Activated effector memory CD4-positive, alpha-beta T cell treated with anti-CD3 and anti-CD28 coated beads, Interleukin-2, amount 50 U/mL, for 16 hours (primary cell): ENCODE measurements at places on chromosomes 12 and 14.

- DNase-seq, result no peak
Measured at GRCh38 chr12:97466000-97466399, 3.4 kb downstream of the RMST start.

- no peak for DNase-seq
Measured at GRCh38 chr12:3427956-3428355, 63.0 kb upstream of the PRMT8 start.

DNA sequence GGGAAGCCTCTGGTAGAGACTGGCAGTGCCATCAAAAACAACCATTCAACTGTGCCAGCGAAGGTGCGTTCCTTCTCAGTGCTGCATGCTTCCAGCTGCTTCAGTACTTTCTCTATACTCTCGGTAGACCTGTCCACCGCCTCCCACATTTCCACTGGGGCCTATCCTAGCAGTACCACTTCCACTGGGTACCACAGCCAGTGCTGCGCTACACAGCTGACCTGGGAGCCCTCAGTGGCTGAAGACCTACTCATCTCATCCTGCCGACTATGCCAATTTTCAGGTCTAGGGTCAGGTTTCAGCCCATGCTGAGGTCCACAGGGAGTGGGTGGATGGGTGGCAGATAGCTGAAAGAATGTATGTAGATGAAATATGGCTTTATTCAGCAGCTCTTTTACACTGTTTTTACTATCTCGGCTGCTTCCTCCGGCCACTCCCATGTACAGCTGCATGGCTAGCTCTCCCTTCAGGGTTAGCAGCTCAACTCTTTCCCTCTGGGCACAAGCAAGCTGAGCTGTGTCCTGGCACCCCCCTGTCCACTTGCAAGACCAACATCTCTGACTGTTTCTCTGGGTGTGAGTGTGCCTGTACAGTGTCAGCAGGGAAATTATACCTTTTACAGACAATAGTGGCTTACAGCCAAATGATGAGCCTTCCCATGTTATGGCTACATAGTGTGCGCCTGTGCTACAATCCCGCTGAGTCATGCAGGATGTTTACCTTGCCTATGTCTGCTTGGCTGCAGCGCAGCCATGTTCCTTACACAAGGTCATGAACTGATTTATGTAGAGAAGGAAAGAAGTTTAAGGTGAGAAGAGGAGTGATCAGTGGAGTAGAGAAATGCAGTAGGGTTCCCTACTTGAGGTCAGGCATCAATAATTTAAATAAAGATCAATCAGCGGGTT lies 125.7 kb upstream of the DDHD1 start:
- DNase-seq, result no peak

- DNase-seq, result peak; percentile 82
Measured at GRCh38 chr14:106694638-106695393, 1168.4 kb downstream of the TMEM121 start.

DNA sequence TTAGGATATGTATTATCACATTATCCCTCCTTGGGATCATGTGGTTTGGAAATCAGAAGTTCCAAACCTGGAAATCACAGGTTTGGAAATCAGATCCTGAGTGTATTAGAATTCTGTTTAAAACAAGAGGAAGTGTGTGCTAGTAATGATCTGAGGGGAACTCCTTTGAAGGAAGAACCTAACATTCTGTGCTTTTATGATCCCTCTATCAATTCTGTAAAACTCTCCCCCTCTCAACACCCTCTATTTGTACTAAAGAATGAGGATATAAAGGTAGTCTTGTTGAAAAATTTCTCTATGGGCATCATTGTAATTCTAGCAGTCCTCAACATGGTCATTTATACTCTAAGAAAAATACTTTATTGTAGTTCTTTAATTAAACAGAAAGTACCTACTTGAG lies 97.4 kb downstream of the SRGAP1 start:
- no peak for DNase-seq

- DNase-seq, result no peak
Measured at GRCh38 chr12:132159555-132160003, 15.3 kb downstream of the NOC4L start.

DNA sequence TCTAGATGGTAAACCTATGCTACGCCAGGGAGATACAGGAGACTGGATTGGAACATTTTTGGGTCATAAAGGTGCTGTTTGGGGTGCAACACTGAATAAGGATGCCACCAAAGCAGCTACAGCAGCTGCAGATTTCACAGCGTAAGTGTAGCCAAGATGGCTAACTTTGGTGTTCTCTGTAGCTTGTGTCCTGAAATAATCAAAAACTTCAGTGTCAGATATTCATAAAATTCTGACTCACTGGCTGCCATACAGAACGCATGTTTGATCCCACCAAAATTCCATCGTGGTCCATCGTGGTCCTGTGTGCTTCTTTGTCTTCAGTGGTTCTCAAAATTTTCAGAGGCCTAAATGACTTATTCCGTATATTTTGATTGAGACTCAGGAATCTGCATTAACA lies 1.3 kb downstream of the STRAP start:
- DNase-seq, result no peak

GRCh38 chr12:124452576-124453331 lies 114.7 kb downstream of the NCOR2 start:
- peak; percentile 61 for DNase-seq

DNA sequence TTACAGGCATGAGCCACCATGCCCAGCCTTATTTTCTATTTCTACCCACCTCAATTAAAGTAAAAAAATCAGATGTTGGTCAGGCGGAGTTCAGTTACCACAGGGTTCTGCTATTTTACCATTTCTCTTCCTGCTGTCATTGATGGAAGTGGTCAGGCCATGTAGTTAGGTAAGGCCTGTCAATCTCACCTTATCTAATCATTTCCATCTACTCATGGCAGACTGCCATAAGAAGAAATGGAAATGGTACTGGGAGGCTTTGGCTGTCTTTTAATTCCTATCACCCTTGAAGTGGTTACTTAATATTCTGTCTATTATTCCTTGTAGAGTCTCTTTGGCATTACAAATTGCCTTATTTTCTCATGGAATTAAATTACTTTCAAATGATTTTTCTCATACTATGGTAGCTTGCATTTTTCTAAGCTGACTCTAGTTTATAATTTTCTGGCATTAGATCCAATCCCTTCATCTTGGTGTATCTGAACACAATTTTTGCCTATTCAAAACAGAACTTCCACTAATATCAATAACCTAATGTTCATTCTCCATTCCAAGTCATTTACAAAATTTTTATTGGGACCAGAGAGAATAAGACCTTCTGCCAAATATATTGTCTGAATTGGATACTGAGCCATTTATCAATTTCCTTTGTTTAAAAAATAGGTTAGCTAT lies 198.7 kb downstream of the DACT1 start:
- DNase-seq, result no peak

DNA sequence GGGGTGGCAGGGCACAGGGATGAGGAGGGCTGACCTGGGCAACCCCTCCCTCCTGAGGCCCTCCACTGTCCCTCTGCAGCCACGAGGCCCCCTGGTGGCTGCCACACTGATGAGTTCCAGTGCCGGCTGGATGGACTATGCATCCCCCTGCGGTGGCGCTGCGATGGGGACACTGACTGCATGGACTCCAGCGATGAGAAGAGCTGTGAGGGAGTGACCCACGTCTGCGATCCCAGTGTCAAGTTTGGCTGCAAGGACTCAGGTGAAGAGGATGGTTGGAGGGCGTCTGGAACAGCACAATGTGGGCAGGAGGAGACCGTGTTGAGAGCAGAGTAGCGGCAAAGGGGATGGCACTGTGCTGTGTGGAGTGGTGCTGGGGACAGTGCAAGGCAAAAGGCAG lies 25.7 kb upstream of the LRP1-AS start:
- no peak for DNase-seq

DNA sequence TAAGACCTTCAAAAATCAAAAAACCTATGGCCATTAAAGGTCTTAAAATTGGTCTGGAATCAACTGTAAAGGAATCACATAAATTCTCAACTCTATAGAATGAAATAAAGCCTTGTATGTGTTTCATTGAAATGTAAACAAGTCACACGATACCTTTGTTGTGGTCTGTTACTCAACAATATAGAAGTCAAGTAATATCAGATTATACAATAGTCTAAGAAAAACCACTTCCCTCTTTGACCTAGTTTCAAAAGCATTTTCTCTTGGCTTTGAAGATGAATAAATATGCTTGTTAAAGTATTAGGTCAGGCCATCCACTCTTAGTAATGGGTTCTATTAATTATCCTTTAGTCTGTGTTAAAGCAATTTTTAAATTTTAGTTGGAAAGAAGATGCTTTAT lies 79.8 kb upstream of the DIO2 start:
- DNase-seq, result no peak

- DNase-seq, result no peak
Measured at GRCh38 chr12:95862038-95862437, 3.3 kb downstream of the SNRPF start.

GRCh38 chr12:59452746-59453145 lies 143.1 kb upstream of the SLC16A7 start:
- DNase-seq, result no peak

GRCh38 chr12:12745576-12746211 lies 28.5 kb downstream of the CDKN1B start:
- no peak for DNase-seq

GRCh38 chr12:31807773-31808097 lies 78.9 kb upstream of the AMN1 start:
- no peak for DNase-seq

DNA sequence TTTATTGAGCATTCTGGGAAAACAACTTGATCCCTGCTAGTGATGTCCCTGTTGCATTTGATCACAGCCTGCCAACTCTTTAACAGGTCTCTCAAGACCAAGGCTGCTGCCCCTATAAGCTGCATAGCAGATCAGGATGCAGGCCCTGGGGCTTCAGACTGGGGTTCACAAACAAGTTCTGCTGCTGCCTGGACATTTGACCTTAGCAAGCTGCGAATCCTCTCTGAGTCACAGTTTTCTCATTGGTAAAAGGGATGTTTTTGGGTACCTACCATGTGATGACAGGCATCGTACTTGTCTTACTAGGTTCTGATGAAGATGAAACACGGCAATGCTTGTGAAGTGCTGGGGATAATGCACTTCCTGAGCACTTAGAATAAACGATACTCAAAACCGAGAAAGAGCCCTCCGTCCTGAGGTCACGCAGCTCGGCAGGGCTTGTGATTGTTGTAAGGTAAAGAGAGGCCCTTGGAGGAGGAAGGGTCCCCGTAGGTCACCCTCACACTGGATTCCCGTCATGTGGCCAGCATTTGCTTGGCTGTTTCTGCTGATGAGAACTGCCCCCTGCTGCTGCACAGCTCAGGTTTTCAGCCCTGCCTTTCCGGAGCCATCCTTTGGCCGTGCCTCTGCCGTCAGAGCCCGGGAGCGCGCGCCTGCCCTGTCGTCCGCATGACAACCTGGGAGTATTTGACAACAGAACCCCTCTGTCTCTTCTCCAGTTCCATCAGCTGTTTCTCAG lies 39.1 kb downstream of the TSPAN9 start:
- no peak for DNase-seq

DNA sequence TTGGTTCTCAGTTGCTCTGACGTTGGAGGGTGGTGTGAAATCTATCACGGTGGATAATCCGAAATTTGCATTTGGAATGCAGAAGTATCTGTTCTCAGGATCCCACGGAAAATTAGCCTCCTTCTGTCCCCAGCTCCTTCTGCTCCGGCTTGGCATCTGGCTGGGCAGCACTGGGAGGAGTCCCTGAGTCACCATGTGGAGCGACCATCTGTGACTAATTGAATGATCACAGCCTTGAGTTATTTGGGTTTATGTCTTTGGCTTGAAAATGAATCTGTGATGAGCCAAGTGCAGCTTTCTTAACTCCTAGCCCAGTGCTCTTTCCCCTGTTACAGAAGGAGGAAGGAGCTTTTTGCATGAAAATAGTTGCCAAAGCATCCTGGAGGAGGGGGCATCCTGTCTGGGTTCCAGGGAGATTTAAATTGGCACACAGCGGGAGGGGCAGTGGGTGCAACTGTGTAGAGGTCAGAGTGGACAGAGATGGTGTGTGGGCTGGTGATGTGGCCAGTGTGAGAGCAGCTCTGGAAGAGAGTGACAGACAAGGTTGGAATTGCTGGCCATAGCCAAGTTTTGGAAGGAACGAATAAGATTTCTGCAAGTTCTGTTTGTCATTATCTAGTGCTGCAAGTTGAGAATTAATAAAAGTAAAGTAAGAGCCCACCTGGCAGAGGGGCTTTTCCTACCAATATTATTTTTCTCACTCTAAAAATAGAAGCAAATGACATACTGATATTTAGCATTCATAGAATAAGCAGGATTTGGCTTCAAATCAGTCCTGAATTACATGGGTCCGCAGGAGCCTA lies 74.4 kb downstream of the SLC24A4 start:
- no peak for DNase-seq

- DNase-seq, result no peak
Measured at GRCh38 chr12:113473942-113474341, 2.3 kb upstream of the LHX5 start.

- no peak for DNase-seq
Measured at GRCh38 chr12:49483619-49484018, 55.2 kb upstream of the KCNH3 start.

DNA sequence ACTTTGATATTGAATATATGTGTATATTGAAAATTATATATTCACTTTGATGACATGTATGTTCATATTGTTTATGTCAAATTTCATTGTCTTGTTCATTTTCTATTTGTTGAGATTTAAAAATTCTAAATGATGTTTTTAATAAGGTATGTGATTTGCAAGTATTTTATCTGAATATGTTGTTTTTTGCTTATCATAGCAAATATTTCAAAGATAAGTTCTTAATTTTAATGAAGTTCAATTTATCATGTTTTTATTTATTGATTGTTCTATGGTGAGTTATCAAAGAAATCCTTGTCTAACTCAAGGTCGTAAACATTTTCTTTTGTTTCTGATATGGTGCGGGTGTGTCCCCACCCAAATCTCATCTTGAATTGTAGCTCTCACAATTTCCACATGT lies 45.2 kb downstream of the OR9K2 start:
- no peak for DNase-seq

GRCh38 chr14:102951034-102951433 lies 28.6 kb downstream of the AMN start:
- DNase-seq, result no peak

DNA sequence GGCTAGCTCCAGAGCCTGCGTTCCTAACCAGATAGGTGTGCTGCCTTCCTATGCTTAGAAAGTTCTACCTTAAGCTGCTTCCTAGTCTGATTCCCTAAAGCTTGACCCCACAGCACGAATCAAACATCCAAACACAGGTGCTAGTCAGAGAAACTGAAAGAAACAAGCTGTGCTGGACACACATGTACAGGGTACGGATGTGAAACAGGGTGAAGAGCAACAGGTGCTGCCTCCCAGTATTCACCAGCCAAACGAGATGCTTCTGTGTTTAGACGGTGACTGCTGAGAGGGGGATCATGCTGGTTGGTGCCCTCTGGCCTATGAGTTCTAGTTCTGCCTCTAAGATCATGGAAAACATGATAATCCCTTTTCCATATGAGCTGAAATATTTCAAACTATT lies 105.3 kb downstream of the GRIP1 start:
- DNase-seq, result no peak

DNA sequence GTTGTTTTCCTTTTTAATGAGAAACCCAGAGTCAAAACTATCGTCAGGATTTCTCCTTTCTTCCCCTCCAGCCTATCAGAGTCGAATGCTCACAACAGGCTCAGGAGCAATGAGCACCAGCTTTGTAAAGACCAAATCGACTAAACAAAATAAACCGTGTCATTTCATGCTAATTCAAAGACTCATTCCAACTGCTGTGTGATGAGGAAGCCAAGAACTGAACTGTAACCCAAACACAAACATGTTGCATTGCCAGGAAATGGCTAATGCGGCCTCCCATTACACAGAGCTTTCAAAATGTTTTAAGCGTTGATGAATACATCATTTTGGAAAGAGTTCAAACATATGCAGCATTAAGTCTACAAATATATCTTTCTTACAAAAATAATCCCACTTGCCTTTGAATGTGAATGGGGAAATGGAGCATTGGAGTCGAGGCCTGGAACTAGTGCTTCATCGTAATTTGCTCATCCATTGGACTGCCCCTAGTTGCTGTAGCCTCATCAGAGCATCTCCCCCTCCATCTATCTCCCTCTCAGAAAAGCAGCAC lies 349.5 kb downstream of the GXYLT1 start:
- DNase-seq, result no peak
